ENCODE measurements at places on chromosomes 16 and 17. TPM values are rescaled to one million over a fixed set of nuclear protein-coding genes. Genes with fewer than 3 reads are reported as not detected.

Gene TPSD1
- 1.3 TPM for total RNA-seq

Gene NEUROD2
- total RNA-seq = not detected

Gene C16orf96
- 0.30 TPM for total RNA-seq

Gene RHBDL1
- 1.2 TPM for total RNA-seq

Gene SPPL2C
- total RNA-seq = not detected

Gene EFCAB5
- total RNA-seq = 0.99 TPM

Gene MMP25
- total RNA-seq = 0.99 TPM

Gene WNT3
- 10.5 TPM for total RNA-seq

Gene AXIN2
- total RNA-seq = 29.9 TPM

Gene AKTIP
- total RNA-seq = 31.2 TPM

Gene TEDC2
- 3.4 TPM for total RNA-seq

Gene XAF1
- total RNA-seq = 19.4 TPM

Gene PPM1E
- total RNA-seq = 0.89 TPM

Gene NOL11
- total RNA-seq = 50.6 TPM

Gene MMP15
- total RNA-seq = 6.6 TPM

Gene MYH8
- 442 TPM for total RNA-seq

Gene ANKFN1
- total RNA-seq = 5.5 TPM

Gene SRP68
- total RNA-seq = 48.8 TPM

Gene ZNF750
- total RNA-seq = 31.3 TPM

Gene SLFN14
- total RNA-seq = 1.6 TPM

Gene KRTAP17-1
- 7.9 TPM for total RNA-seq

Gene CDH11
- total RNA-seq = 102 TPM

Gene KRT32
- 28.0 TPM for total RNA-seq

Gene CES3
- total RNA-seq = not detected

Gene LGALS9C
- total RNA-seq = 2.7 TPM

Gene NHLRC4
- 0.59 TPM for total RNA-seq

Gene KRT25
- 608 TPM for total RNA-seq

Gene PRRT2
- total RNA-seq = 3.6 TPM

Gene SLC2A4
- 11.7 TPM for total RNA-seq

Gene NUBP1
- total RNA-seq = 14.8 TPM

Gene SPNS3
- total RNA-seq = 0.79 TPM

Gene MAF
- total RNA-seq = 31.6 TPM

Gene ZFPM1
- total RNA-seq = 0.69 TPM

Gene CDRT4
- total RNA-seq = 5.7 TPM

Gene MAPK7
- total RNA-seq = 16.4 TPM

Gene NDRG4
- total RNA-seq = 4.4 TPM

Gene CACNG1
- 5.4 TPM for total RNA-seq

Gene ZSCAN10
- total RNA-seq = not detected

Gene BMERB1
- total RNA-seq = 26.4 TPM

Gene SNAI3
- total RNA-seq = 0.79 TPM

Gene CDT1
- 7.9 TPM for total RNA-seq

Gene FA2H
- 5.9 TPM for total RNA-seq

Gene FAM171A2
- 3.4 TPM for total RNA-seq

Gene SPATA2L
- total RNA-seq = 6.2 TPM

Gene KRTAP9-2
- 6.3 TPM for total RNA-seq

All from skin of body (tissue), 3 donors.